Ascending aorta (tissue), 2 donors: ENCODE measurements at places on chromosomes 16 and 17.

GRCh38 chr16:52050418-52050817, 496.5 kb downstream of the TOX3 start:
- no peak for DNase-seq

- no peak for DNase-seq
Measured at GRCh38 chr17:39284685-39285084, 58.9 kb upstream of the STAC2 start.

GRCh38 chr17:6608321-6608720, 32.2 kb downstream of the KIAA0753 start:
- DNase-seq: no peak

DNA sequence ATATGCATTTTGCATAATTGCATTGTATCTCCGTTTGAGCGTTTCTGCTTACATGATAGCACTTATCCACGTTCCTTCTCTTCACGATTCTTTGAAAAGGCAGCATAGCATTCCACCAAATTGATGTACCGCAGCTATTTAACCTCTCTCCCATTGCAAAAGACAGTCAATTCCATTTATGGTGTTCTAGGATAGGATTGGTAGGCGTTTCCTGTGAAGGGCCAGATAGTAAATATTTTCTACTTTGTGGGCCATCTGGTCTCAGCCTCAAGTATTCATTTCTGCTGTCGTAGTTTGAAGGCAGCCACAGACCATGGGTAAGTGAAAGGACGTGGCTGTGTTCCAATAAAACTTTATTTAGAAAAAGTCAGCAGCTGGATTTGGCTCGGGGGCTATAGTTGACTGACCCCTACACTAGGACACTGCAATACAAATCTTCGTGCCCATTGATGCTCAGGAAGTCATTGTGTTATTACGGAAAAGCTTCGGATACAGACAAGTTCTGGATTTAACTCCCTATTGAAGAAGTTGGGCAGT, 10.1 kb downstream of the SNX29 start:
- no peak for DNase-seq
